ENCODE measurements at places on chromosomes 4 and X.

GRCh38 chr4:97912156-97912555 is 231.1 kb downstream of the STPG2 start:
- no peak for DNase-seq

GRCh38 chrX:68204521-68205038 is 228.7 kb downstream of the OPHN1 start:
- DNase-seq, result no peak

DNA sequence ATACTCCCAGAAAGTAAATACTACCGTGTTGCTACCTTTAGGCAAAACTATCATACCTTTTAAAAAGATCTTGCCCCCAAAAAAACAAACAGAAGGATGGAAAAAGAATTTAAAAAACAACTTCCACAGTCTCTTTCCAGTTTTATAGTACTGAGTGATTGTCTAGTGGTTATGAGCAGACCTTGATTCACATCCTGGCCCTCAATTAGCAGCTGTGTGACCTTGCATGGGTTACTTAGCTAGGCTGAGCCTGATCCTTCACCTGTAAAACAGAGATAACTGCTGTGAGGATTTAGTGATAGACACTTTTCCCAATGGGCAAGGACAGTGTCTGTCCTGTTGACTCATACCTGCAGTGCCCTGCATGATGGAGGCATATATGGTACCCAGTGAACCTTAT is 49.0 kb downstream of the SMAD1 start:
- no peak for DNase-seq

DNA sequence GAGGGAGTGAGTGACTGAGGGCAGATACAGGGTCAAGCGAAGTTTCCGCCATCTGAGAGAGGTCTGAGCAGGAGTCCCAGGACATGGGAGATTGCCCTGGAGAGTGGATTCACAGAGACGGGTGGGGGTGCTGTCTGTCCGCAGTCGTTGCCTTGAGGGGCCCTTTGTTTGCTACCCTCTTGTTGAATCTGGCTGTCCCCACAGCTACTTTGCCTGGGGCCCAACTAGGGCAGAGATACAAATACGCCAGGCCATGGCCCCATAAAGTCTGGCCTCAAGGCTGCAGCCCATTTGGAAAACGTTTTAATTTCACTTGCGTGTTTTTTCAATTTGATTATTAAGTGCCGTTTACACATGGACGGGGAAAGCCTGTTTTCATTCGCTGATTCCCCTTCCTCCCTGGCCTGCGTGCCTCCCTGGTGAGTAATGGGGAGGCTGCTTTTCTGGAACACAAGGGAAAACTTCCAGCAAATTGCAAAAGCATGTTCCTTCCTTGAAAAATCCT is 134.4 kb downstream of the SMIM20 start:
- DNase-seq, result peak; percentile 96

GRCh38 chrX:49838374-49838773 is 9.3 kb downstream of the PAGE4 start:
- DNase-seq, result peak; percentile 35

DNA sequence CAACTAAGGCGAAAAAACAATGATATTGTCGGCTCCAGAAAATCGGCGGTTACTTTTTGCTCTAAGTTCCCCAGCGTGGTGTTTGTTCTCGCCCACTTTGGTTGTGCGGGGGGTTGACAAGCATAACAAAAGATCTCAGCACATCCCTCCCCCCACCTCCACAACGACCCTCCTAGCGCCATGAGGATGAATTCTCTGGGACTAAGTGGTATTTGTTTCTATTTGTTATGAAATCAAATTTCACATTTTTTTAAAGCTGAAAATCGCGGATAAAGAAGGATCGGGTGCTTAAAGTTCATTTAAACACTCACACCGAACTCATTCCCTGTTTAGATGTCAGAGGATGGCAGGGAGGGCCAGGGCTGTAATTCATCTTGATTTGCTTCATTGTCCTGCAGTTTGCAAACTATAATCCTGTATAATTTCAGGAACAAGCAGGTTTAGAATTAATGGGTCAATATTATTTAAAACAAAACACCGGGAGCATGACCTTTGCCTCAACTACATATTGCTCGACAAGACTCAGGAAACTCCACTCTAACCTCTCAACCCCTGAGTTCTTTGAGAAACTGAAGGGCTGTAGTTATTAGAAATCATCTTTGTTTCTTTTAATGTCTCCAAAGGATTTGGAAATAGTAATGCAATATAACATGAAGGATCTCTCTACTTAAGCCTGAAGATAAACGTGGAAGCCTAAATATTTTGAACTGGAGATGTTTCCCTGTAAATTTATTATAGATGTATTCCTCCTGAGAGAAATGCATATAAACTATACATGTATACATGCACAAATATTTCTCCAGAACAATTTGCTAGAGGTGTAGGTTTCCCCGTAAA is 6.4 kb downstream of the PITX2 start:
- no peak for DNase-seq

All from fibroblast of the aortic adventitia (primary cell).